ENCODE measurements at places on chromosomes 4 and X.
A peak's percentile ranks its signal among the peaks of the same experiment; 100 is the strongest.

DNA sequence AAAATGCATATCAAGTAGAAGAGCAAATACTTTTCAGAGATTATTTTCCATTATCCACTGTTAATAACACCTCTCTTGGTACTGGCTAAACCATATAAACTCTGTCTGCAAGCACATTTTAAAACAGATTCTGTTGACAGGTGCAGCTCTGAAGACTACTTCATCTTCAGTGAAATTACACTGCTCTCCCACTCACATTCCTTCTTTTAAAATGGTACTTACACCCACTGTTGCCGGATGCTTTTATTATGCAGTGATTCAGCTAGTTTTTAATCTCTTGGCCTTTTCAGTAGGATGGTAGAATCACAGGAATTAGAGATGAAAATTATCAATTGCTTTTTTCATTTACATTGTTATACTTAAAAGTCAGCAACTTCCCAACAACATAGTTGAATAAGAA lies 381.6 kb downstream of the GASK1B start:
- DNase-seq, result no peak

DNA sequence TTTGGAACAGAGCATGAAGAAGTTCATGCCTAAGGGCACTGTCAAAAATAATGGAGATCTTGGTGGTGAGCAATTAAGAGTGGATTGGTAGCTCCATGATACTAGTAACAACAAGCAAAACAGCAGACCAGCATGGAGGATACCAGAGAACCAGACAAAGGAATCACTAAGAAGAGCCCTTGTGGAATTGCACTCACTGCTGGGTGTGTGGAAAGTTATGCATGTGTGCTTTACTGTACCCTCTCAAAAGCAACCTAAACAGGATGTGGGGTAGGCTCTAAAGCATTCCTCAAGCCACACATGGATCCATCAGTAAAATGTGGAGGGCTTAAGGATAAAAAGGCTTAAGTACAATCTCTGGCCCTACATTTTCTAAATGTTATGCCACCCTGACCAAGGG lies 69.5 kb downstream of the AR start:
- DNase-seq, result no peak

- DNase-seq, result no peak
Observed at GRCh38 chrX:49176421-49177326, 5.0 kb downstream of the PLP2 start.

DNA sequence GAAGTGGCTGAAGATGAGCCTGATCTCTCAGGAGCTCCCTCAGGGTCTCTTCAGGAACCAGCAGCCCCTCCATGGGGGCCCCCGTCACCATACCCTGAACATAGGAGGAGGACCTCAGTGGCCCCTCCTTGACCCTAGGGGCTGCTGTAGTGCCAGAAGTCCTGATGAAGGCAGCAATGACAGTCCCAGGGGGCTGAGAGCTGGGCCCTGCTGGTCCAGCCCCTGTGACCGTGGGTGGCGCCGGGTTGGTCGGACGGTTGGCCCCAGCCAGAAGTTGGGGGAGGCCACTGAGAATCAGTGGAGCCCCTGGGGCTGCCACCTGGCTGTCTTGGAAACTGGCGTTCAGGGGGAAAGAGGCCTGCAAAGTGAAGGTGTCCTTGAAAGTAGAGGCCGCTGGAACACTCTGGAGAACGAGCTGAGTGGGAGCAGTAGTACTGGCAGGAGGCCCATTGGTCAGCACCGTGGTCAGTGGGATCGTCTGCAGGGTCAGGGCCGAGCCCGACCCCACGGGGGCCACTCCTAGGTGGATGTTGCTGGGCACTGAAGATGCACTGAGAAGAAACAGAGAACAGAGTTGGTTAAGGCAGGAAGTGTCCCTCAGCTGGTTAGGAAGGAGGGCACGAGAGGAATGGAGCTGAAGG lies 43.2 kb downstream of the ELF4 start:
- DNase-seq, result no peak

GRCh38 chr4:42710329-42710728 lies 53.4 kb upstream of the ATP8A1 start:
- no peak for DNase-seq

GRCh38 chr4:89307178-89307445 lies 488 bp downstream of the GPRIN3 start:
- DNase-seq, result no peak

GRCh38 chrX:67784712-67785111 lies 240.9 kb downstream of the AR start:
- no peak for DNase-seq

DNA sequence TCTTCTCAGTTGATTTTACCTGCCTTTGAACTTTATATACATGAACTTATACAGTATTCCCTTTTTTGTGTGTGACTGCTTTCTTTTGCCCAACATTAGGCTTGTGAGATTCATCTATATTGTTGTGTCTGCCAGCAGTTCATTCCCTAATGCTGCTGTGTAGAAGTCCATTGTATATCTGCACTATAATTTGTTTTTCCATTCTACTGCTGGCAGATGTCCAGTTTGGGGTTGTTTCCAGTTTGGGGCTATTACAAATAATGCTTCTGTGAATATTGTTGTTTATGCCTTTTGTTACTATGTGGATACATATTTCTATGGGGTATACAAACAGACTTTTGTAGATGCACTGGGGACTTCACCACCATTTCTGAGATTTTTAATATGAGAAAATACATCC lies 268.4 kb downstream of the DCTD start:
- no peak for DNase-seq

DNA sequence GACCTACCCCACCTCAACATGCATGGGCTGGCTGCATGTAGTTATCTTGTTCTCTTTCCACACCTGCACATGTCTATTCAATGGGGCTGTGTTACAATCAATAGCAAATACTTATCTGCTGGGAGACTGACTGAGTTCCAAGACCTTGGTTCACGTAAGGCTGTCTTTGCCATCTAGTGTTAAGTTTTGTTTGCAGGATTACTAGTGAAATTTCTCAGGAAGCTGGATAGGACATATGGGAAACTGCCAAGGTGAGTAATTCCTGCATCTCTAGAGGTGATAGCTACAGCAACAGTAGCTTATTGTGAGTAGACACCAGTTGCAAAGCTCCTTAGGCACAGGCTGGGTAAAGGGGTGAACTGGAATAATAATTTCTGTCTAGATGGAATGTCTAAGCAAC lies 177.5 kb downstream of the ENOX2 start:
- no peak for DNase-seq

- DNase-seq, result peak; percentile 47
Observed at GRCh38 chr4:84582988-84583875, at the start of gene CDS1. Gene CDS1 (plus strand): TSS chr4:84583127. CDS start chr4:84583402, 275 bp downstream.

GRCh38 chr4:141022111-141022695 lies 111.1 kb downstream of the RNF150 start:
- no peak for DNase-seq

DNA sequence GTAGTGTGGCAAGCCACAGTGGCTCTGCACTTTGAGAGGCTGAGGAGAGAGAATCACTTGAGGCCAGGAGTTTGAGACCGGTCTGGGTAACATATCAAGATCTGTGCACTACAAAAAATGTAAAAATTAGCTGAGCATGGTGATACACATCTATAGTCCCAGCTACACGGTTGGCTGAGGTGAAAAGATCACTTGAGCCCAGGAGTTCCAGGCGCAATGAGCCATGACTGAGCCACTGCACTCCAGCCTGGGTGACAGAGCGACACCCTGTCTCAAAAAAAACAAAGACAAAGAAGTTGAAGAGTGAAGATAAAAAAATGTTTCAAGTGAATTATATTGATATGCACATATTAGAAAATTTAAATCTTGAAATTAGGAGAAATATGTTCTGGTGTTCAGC lies 46.3 kb downstream of the SULT1B1 start:
- no peak for DNase-seq

- no peak for DNase-seq
Observed at GRCh38 chr4:75141162-75141561, 208.2 kb downstream of the PARM1 start.

GRCh38 chr4:129428454-129428853 lies 332.5 kb downstream of the C4orf33 start:
- no peak for DNase-seq

DNA sequence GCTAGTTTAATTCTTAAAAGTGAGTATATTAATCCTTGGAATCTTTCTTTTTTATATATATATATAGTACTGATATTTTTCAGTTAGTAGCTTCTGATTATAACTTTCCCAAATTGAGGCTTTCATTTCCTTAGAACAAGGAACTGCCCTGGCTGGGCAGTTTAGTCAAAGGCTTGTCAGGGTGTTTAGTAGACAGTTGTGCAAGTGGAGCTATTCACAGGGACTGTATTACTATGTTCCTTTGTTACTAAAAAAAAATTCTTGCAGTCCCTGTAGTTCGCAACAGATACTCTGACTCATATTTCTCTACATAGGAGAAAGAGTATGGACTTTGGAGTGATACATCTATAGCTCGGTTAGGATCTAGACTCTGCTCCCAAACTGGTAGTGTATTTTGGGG lies 20.8 kb downstream of the USO1 start:
- no peak for DNase-seq

DNA sequence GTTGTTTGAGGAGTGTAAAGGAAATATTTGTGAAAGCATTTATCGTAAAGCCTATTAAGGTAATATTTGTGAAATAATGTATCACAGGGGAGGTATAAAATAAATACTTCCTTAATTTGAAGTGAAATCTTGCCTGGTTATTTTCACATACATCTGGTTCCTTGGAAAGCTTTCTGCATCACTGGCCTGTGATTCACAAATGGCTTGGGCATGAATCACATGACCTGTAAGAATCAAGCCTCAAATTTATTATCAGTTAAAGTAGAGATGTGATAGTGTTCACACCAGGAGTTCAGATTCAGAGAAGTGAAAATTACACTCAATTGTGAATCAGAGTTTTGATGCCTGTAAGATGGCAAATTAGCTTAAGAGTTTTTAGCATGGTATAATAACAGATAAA lies 1911.4 kb downstream of the STIM2 start:
- no peak for DNase-seq

- DNase-seq, result no peak
Observed at GRCh38 chr4:38188631-38189101, 228.5 kb downstream of the PTTG2 start.

- DNase-seq, result no peak
Observed at GRCh38 chr4:6568689-6569332, 6.2 kb upstream of the MAN2B2 start.

DNA sequence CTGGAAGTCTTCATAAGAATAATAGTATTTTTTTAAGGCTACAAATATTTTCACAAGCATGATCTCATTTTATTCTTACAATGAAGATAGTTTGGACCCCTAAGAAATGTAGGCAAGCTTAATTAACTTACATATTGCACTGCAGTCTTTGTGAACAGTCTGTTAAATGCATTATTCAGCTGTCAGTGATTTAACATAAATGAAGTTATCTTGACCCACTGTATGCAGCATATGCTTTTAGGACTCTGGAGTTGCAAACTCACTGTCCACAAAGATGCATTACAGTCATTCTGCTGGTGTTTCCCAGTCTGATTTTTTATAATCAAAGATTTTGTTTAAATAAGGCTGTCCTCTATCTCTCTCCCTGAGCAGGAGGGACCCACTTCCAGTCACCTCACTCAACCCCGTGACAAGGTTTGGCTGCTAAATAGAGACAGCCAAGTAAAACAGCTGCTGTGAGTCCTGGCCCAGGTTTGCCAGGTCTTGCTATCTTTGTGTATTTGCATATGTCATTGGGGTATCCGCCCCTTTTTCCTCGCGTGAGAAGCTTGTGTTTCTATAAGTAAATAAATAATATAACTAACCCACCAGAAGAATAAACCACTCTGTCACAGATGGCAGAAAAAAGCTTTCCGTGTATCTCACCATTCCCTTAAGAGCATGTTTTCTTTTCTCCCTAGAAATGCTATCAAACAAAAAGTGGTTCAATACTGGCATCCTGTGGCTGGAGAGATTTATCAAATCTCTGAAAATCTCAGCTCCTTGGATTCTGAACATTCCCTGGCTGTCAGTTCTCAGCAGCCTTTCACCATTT lies 67.0 kb downstream of the SLC7A11 start:
- no peak for DNase-seq

DNA sequence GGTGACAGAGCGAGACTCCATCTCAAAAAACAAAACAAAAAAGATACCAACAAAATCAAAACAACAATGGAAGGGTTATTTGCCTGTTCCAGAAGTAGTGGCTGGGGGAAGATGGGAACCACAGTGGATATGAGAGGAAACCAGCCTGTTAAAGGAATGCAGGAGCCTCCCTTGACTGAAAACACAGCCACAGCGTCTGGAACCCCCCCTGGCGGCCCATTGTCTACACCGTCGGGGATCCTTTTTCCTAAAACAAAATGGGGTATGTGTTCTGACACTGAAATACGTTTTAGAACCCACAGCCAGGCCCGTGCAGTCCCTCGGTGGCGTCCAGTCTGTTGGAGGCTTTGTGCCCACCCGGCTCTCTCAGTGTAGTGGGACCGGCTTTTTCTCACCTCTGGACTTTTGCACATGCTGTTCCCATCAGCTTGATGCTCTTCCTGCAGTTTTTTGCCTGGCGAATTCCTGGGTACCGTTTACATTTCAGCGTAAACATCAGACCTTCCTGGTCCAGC lies 19.6 kb downstream of the PIGG start:
- DNase-seq, result no peak

- peak; percentile 91 for DNase-seq
Observed at GRCh38 chr4:157220371-157220881, at the start of gene GRIA2. Gene GRIA2 (plus strand): TSS chr4:157220728. CDS start chr4:157221043, 315 bp downstream.

DNA sequence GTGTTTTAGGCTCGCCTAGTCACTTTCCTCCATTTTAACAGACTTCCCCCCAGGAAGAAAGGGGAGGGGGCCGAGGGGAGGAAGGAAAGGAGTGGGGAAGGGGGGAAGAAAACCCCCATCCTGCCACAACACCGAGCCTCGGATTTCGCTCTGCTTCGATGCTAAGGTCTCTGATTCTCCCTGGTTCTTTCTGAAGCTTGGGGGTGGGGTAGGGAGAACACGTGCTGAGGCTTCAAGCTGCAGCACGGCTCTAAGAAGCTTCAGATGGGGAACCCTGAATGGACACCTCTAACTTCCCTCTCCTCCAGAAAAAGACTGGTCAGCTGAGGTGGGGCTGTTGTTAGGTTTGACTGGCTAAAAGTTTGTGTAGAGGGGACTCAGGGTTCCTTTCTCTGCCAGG lies 61.8 kb downstream of the RHOH start:
- no peak for DNase-seq

All from right forelimb (tissue), 1 donor.